ENCODE measurements at places on chromosomes 6 and 20.

- DNase-seq, result no peak
These were observed 9.8 kb downstream of the RIMS4 start for GRCh38 chr20:44800391-44801046.

DNA sequence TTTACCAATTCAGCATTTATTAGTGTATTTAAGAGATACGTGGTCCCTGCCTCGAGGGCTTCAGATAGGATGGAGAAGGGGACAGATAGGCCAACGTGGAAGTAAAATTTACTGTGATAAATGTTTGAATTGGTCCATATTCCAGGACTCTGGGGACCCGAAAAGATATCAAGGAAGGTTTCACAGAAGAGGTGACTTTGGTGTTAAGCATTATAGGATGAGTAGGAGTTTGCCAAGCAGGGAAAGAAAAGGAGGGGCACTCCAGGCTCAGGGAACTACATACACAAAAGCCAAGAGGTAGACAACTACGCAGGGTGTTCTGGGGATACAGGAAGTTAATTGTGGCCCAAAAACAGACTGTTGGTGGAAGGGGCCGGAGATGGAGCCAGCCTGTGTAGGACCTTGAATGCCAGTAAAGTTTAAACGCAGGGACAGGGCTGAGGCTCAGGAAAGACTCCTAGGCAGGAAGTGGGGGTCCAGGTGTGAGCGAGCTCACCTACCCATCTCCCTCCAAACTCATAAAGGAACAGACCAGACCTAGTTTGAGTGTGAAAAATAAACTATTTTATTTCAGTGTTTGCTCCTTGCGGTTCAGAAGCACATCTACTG lies 37.0 kb downstream of the TGM2 start:
- DNase-seq, result no peak

DNA sequence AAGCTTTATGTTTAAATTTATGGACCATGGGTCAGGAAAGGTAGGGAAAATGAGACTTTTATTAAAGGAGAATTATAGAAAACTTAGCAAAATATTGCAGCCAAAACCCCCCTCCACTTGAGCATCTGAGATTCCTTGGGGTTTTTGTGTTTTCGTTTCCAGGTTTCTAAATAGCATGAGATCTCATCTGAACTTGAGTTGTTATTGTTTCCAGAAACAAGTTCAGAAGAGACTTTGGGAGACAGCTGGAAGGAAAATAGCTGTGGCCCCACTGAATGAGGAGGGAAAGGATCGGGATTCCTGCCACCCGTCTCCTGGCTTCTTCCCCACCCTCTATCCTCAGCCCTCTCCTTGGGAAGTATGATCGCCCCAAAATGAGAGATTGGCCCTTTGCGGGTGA lies 75.5 kb downstream of the TBC1D7 start:
- DNase-seq, result no peak

DNA sequence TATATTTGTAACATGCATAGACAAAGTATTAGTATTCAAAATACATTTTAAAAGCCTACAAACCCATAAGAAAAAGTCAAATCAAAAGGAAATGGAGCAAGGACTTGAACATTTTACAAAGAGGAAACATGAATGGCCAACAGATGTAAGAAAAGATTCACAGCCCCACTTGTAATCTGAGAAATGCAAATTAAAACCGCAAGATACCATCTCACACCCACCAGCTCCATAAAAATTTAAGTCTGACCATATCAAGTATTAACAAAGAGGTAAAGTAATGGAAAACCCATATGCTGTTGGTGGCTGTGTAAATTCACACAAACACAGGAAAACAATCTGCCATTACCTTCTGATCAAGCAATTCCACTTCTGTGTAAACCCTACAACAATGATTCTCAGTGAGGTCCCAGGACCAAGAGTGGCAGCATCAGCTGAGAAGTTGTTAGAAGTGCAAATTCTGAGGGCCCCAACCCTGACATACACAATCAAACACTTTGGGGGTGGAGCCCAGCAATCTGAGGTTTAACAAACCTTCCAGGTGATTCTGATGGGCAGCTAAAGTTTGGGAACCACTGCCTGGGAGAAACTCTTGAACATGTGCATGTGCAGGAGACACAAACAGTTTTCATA lies 30.9 kb downstream of the BCL2L1 start:
- DNase-seq, result peak; percentile 87

DNA sequence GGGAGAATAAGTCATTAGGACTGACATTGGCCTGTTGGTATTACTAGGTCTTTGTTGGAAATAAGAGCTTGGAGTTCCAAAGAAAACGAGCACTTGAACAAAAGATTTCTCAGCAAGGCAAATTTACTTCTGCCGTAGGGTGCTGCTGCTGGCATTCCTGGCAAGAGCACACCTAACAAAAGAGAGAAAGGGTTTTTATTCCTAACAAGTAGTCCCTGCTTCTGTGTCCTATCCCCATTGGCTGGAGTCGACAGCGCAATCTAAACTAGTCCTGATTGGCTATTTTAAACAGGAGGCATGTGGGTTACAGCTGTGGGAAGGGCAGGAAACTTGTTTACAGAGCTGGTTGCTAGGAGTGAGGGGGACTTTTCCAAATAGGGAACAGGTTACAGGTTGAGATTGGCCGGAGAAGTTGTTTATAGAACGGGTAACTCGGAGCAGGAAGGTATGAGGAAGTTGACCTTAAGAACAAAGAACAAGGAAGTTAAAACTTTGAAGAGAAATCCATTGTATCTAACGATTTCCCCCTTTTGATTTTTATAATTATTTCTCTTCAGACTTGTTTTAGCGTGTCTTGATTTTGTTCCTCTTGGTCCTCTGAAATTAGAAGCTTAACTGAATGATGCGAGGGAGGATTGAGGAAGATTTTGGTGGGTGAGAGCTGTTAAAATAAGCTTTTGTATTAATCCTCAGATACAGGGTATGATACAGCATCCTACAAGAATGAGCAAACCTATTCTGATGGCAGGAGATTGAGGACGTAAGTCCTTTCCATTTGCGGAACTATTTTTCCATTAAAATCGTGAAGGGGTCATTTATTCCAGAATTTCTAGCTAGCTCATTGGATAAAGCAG lies 3.4 kb upstream of the ZNFX1 start:
- DNase-seq, result no peak

- DNase-seq, result no peak
These were observed 37.5 kb downstream of the ELMO2 start for GRCh38 chr20:46368902-46369268.
